NB4 (cell line): ENCODE measurements at places on chromosomes 1 and 21.
A peak's percentile ranks its signal among the peaks of the same experiment; 100 is the strongest.

DNA sequence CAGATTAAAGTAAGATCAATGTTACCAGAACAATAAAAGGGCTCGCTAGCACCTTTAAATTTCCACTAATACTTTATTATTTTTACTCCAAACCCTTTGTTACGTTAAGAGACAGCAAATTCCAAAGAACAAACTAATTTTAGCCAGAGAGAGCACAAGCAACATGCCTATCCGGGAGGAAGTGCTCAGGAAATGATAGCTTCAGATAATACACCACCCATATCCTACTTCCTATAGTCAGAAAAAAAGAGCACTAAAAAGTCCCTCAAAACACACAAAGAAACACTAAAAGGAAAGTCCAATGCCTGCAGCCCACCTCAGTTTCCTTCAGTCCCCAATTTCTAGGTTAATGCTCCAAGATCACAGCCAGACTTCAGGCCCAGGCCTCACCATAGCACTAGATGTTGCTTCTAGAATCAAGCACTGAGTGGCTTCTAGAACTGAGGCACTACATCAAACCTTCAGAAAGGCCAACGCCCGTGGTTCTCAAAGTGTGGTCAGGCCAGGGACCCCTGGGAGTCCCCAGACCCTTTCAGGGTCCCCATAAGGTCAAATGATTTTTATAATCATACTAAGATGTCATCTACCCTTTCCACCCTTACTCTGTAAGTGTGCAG lies 142.6 kb downstream of the PSMG1 start:
- DNase-seq, result no peak

DNA sequence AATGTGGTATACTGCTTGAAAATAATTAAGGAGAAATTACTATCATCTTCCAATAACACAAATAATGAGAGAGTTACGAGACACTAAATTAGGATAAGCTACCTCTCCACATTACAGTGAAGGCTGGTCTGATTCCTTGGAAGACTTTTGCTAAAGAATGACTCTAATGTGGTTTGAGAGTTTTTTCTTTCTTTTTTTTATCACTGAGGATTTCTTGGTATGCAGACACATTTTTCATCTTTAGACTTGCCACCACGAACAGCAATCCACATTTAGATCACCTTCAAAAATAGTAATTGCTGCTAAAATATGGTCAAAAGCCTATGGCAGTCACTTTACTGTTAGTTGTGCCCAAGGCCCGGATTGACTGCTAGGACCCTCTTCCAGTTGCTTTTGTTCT lies 16.6 kb upstream of the TMEM35B start:
- DNase-seq, result no peak

- no peak for DNase-seq
These were observed 49.8 kb upstream of the IFNLR1 start for GRCh38 chr1:24236789-24237371.

- no peak for DNase-seq
These were observed 15.7 kb downstream of the SPOCD1 start for GRCh38 chr1:31799895-31800673.

DNA sequence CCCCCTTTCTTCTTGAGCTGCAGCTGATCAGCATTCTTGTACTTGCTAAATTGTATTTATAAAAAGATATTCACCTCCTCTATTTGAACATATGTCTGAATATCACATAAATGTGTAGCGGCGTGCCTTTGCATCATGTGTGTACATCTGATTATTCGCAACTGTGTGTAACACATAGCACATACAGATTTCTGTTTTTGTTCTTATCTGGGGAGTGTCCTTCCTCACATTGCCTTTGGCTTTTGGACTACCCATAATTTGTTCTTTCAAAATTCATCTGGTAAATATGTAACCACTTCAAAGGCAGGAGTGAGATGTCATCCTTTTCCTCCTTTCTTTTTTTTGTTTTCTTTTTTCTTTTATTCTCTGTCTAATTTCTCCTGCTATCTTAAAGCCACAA lies 113.6 kb downstream of the PBX1 start:
- DNase-seq, result no peak

DNA sequence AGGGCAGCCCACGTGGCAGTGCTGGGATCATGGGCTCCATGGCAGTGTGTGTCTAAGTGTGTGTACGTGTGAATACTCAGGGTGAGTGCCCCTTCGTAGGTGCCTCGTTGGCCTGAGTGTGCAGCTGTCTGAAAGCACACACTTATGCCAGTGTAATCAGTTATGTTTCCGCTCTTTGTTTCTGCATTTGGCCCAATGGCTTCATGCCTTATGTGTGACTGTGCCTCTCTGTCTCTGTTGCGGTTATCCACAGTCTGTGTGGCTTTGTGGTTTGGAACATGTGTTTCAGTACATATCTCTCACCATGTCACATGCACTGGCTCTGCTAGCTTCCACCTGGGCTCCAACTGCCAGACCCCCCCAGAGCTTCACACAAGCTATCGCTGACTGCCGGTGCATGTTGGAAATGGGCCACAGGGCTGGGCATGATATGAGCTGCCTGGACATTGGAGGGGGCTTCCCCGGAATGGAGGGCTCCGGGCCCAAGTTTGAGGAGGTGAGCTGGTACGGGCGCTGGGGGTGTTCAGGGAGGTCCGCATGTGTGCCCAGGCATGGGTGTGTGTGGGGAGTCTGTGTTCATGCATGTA lies 70.3 kb upstream of the TINAGL1 start:
- DNase-seq, result peak; percentile 74

GRCh38 chr1:65279070-65279779 lies 30.1 kb upstream of the DNAJC6 start:
- no peak for DNase-seq

GRCh38 chr1:22024485-22025367 lies 23.3 kb downstream of the CELA3A start:
- peak; percentile 84 for DNase-seq

- no peak for DNase-seq
These were observed 348.7 kb downstream of the PAPPA2 start for GRCh38 chr1:176811511-176812288.

GRCh38 chr1:171738911-171739310 lies 3.0 kb downstream of the VAMP4 start:
- no peak for DNase-seq
